Tibial nerve (tissue), 4 donors: ENCODE measurements at places on chromosomes 7 and 10. TPM values are rescaled to one million over a fixed set of nuclear protein-coding genes. Genes with fewer than 3 reads are reported as not detected.

Gene MTERF1
- 4.3 TPM for total RNA-seq

Gene DNAJC30
- 2.7 TPM for total RNA-seq

DNA sequence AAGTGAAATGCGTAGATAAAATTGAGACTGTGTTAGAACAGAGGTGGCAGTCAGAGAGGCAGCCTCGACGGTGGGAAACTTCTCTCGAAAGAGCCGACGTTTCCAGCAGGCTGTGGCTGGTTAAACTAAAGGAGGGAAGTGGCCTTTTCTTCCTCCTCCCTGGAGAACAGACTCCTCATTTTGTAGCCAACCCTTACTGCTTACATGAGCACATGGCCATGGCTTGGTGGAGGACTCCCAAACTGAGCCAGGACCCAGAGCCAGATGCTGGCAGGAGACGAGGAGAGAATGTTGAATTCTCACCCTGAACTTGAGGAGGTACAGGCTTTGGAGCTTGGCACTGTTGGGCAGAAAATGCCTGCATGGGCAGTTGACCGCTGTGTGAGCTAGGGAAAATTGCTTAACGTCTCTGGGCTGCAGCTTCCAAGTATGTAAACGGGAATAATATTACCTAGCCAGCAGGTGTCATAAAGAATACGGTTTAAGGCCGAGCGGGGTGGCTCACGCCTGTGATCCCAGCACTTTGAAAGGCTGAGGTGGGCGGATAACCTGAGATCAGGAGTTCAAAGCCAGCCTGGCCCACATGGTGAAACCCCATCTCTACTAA, 24.5 kb downstream of the MMD2 start:
- no peak for DNase-seq

- DNase-seq: no peak
Measured at GRCh38 chr7:101549734-101550133, 79.4 kb downstream of the MYL10 start.

DNA sequence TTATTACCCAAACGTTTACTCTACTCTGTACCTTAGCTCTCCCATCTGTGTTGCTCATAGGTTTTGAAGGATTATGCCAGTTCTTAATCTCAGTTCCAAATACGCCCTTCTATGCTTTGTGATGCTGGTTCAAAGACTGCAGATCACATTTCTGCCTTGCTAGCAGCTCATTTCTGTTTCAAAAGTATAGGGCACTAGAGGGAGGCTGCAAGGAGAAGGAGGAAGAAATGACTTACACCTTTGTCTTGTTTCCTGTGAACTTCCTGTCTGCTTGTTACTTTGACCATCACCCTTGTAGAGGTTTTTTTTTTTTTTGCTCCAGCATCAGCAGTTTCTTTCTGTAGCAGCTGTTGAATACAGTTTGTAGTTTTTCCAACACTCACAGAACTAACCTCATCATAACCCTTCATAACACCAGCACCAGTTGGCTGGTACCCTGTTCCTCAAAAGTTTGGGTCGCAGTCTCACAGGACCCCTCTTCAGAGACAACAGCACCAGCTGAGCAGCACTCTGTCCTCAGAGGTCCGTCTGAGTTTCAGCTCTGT, 16.5 kb downstream of the SLK start:
- no peak for DNase-seq

DNA sequence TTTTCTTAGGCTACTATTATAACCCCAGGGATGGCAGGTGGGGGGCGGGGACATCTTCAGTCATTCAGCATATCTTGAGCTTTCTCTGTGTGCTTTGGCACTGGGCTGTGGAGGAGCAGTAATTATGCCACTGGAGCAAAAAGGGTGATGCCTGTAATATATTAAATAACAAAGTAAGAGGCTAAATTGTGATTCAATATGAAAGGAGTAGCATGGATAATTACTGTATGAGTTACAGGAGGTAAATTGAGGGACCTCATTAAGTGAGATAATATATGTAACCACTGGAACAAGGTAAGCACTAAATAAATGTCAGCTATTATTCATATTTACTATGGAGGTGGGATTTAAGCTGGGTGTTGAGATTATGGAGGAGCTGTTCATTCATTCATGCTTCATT, 3.3 kb upstream of the STN1 start:
- DNase-seq: no peak

Gene TMEM225B
- 1.2 TPM for total RNA-seq

GRCh38 chr7:44713680-44714335, 34.8 kb upstream of the ZMIZ2 start:
- no peak for DNase-seq

DNA sequence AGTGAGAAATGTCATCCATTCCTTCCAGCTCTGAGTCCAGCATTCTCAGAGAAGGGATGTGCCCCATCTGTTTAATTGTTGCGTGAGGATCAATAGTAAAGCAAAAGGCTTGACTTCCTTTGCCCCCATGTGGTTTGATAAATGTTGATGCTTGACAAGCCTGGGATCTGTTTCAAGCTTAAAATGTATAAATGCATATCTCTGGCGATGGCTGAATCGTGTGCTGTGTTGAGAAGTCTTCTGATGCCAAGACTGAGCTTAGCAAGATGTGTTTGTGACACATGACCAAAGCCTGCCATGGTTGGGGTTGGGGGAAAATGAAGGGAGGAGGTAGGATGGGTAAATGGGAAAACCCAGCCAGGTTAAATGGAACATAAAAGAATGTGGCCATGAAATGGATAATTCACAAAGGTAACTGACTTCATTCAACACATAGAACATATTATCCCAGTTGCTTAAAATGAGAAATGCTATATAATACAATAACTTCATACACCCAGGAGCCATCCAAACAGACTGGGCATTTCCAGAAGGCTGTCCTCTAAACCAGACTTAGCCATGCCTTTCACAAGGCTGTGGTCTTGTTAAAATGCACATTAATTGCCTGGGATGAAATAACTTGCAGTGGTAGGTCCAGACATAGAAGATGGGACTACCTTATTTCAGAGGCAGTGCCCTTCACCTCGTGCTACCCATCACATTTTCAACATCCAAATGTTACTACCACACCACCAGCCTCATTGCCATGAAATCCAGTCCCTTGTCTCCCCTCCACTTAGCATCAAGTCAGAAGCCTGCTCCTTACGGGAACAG, 147.3 kb upstream of the PDE1C start:
- no peak for DNase-seq

DNA sequence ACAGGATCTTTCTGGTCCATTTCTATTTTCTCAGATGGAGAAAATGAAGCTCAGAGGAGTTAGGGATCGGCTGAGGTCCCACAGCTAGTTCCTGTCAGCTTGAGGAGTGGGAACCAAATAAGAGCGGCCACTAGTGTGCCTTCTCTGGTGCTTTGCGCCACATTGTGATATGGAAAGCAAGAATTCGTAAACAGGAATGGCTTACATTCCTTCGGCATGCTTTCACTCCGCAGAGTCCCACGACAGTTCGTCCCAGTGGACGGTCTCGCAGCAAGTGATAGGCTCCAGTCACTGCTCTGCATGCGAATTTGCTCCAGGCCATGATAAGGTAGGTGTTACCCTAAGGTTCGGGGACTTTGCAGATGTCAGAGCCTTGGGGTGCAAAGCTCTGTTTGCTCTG, 41.5 kb upstream of the PTF1A start:
- no peak for DNase-seq
